ENCODE measurements at places on chromosomes 5 and 9.

GRCh38 chr9:105050296-105050695 lies 122.3 kb upstream of the ABCA1 start:
- no peak for DNase-seq

- DNase-seq: no peak
Observed at GRCh38 chr5:132484391-132484725, 6.2 kb downstream of the IRF1 start.

- no peak for DNase-seq
Observed at GRCh38 chr9:77769246-77769645, 121.1 kb upstream of the GNA14 start.

DNA sequence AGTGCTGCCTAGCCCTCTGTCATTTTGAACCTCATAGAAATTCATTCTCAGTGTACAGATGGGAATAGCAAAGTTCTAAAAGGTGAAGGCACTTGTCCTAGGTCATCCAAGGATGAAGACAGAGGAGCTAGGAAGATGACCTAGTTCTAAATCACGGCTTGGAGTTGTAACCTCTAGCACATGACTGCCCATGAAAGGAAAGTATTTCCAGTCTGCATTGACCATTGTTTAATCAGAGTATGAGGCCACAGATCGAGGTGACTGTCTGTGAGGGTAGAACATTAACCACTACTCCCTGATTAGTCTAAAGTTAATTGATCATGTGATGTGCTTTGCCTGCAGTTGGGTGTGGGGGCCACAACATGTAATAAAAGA lies 674 bp upstream of the TNFSF15 start:
- no peak for DNase-seq

DNA sequence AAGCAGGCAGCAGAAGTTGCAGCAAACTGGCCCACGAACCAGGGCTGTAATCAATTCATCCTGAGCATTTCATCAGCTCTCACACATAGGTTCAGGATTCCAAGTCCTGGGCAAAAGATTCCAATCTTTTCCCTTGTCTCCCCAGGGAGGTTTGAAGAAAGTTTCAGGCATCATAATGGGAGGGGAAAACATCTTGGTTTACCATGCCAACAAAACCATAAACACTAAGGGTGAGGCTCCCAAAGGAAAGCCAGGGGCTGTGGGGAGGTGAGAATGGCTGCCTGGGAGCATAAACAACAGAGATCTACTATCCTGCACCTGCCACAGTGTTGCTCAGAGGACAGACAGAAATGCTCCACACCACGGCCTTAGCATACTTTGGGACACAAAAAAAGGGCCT lies 94.6 kb downstream of the SH3TC2 start:
- DNase-seq: peak; percentile 55

- peak; percentile 71 for DNase-seq
Observed at GRCh38 chr5:9653811-9654210, 23.7 kb upstream of the TAS2R1 start.

GRCh38 chr9:124022201-124023121 lies 10.9 kb downstream of the LHX2 start:
- DNase-seq: no peak

GRCh38 chr5:11037080-11037479 lies 276.0 kb upstream of the DAP start:
- no peak for DNase-seq

- no peak for DNase-seq
Observed at GRCh38 chr5:139808481-139809330, 13.1 kb downstream of the PSD2 start.

DNA sequence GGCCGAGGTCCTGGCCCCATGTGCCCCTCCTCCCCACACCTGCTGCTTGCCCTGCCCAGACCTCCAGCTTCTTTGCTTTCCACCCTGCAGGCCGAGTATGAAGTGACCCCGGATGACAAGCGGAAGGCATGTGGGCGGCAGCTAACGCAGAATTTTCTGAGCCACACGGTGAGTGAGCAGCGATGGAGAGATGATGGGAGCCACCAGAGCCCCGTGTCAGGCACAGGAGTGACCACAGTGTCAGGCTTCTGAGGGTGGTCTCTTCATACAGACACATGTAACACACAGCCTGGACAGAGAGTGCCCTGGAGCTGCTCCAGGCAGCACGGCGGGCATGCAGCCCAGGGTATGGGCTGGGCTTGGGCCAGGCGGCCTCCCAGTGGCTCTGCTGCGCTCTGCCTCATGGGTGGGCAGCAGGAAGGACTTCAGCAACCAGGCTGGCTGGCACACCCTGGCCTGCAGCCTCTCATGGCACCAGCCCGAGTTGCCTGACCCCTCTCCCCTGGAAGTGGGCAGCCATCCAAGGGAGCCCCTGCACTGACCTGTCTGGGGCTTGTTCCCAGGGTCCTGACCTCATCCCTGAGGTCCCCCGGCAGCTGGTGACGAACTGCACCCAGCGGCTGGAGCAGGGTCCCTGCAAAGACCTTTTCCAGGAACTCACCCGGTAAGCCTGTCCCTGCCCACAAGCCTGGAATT lies 5.8 kb downstream of the GRK6 start:
- no peak for DNase-seq

GRCh38 chr9:2321523-2322148 lies 300.0 kb upstream of the VLDLR start:
- DNase-seq: no peak

GRCh38 chr5:117738571-117738970 lies 1163.9 kb upstream of the SEMA6A start:
- no peak for DNase-seq

DNA sequence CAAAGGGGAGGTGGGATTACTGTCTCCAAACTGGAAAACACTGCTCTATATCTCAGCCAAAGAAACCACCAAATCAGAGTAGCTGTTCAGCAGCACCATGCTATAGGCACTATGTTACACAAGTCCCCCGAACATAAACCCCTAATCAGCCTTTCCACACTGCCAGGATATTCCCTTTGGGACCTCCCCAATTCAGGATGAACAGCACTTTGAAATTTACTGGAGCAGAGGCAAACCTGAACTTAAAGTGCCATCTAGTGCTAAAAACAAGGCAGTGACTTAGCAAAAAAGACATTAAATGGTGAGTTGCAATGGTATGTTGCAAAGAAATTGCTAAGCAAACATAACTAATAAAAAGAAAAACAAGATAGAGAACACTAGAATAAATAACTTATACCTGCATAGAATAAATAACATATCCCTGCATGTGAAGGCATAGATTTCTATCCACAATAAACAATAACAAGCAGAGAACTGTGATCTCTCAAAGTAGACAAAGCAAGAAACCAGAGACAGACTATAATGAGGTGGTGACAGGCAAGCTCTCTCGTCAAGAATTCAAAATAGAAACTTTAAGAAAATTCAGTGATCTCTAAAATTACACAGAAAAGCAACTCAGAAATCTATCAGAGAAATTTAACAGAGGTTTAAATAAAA lies 584.4 kb upstream of the ACO1 start:
- no peak for DNase-seq

- no peak for DNase-seq
Observed at GRCh38 chr5:139806111-139806510, 10.5 kb downstream of the PSD2 start.

GRCh38 chr5:89604342-89604741 lies 721.4 kb upstream of the MEF2C start:
- DNase-seq: no peak

- no peak for DNase-seq
Observed at GRCh38 chr5:26582350-26583045, 455.9 kb downstream of the CDH9 start.

- no peak for DNase-seq
Observed at GRCh38 chr9:68416936-68417564, 60.6 kb downstream of the PGM5 start.

GRCh38 chr5:141976176-141976575 lies 7.3 kb downstream of the RNF14 start:
- no peak for DNase-seq

GRCh38 chr9:127393645-127394044 lies 3.3 kb upstream of the SLC2A8 start:
- no peak for DNase-seq

GRCh38 chr9:85163825-85164224 lies 494.3 kb downstream of the NTRK2 start:
- no peak for DNase-seq

- DNase-seq: no peak
Observed at GRCh38 chr5:3350781-3351180, 244.9 kb upstream of the IRX1 start.

DNA sequence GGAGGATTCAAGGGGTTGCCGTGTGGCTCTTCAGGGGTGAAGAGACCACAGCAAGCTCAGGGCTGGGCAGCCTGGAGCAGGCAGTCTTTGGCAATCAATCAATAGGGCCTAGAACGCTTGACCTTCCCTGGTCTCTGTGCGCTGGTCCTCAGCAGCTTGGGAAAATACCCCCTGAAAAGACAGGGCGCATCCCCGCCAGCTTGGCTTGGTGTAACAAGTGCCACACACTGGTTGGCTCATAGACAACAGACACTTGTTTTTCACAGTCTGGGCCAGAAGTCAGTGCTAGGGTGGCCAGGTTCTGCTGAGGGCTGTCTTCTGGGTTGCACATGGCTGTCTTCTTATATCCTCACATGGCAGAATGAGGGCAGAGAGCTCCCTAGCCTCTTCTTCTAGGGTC lies 141.1 kb downstream of the HSD17B3 start:
- DNase-seq: no peak

DNA sequence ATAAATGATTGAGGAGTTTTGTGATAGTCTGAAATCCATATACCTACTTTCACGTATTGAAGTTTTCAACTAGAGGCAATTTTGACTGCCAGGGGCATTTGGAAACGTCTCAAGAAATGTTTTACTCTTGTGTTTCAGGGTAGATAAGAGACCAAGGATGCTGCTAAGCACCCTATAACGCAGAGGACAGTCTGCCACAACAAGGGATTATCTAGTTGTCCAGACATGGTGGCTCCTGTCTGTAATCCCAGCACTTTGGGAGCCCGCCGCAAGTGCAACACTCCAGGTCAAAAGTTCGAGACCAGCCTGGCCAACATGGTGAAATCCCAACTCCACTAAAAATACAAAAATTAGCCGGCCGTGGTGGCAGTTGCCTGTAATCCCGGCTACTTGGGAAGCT lies 133.7 kb upstream of the CCNG1 start:
- DNase-seq: no peak

DNA sequence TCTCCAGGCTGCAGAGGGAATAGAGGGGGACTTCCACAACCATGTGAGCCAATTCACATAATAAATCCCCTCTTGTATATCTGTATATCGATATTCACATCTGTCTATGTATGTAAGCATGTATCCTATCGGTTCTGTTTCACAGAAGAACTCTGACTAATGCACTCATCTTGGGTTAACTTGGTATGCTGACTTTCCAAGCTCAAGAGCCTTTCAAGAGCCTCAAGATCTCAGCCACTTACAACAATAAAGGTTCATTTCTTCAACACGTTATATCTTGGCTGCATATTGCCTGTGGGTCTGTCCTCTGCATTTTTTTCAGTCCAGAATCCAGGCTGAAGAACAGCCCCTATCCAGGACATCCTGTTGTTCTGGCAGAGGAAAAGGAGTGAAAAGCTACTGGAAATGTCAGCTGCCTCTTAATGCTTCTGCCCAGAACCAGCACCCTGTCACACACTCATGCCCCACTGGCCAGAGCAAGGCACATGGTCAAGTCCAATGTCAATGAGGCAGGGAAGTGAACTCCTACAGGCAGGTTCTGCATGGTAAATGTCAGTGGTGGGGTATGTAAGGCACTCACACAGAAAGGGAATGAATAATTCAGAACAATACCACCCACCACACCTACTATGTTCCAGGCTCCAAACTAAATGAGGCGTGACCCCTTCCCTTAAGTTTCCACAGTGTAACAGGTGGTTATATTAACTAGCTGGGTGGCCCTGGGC lies 91.6 kb upstream of the ICE1 start:
- no peak for DNase-seq

DNA sequence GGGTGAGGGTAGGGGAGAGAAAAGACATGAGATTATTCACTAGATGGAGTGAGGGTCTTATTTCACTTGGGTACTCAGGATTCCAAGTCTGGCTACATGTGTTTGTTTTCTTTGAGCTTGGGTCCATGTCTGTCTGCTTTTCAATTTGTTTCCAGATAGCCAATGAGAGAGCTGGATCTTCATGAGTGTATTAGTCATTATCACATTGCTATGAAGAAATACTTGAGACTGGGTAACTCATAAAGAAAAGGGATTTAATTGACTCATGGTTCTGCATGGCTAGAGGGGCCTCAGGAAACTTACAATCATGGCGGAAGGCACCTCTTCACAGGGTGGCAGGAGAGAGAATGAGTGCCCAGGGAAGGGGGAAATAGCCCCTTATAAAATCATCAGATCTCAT lies 196.8 kb upstream of the TRIM32 start:
- DNase-seq: no peak

DNA sequence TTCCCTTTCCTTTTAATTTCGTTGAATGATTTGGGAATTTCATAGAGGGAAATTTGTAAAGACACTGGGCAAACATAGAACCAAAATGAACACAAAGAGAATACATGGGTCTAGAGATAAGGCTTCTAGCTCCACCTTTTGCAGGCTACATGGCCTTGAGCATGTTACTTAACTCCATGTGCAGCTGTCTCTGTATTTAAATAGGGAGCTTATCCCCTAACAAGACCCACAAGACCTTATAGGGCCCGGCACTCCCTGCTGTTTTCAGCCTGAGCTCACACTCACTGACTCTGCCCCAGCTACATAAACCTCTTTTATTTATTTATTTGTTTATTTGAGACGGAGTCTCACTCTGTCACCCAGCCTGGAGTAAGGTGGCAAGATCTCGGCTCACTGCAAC lies 30.6 kb upstream of the TLE1 start:
- DNase-seq: no peak

- no peak for DNase-seq
Observed at GRCh38 chr5:9652295-9652694, 22.1 kb upstream of the TAS2R1 start.

DNA sequence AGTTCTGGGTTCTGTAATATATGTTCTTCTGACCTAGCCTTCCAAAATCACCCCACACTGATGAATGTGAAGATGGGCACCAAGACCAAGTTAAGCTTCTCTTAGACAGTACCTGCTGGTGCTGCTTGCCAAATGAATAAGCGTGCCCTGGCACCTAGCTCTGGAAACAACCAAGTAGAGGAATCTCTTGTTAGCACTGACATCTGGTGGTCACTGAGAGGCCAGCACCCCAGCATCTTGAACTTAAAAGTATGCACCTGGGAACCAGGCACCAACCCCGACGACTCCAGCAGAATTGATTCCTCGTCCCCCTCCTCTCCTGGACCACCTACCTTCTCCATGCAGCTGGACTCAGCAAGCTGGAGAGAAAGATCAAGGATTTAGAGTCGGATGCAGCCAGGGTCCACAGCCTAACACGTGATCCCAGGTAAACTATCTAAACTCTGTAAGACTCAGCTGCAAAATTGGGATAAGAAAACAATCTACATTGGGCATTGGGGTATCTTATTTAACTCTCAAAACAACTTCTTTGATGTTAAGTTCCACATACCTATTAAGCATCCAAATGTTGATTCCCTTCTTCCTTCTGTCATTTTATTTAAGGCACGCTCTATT lies 89.8 kb downstream of the SLC1A3 start:
- DNase-seq: no peak

- DNase-seq: no peak
Observed at GRCh38 chr5:76804266-76804665, 14.6 kb upstream of the F2RL1 start.

Measured in GM04503 (cell line).